Stimulated activated CD4-positive, alpha-beta T cell treated with anti-CD3 and anti-CD28 coated beads, Interleukin-1b, Interleukin-23, amount 100 ng/mL, for 24 hours (primary cell): ENCODE measurements at places on chromosomes 16 and 17.

DNA sequence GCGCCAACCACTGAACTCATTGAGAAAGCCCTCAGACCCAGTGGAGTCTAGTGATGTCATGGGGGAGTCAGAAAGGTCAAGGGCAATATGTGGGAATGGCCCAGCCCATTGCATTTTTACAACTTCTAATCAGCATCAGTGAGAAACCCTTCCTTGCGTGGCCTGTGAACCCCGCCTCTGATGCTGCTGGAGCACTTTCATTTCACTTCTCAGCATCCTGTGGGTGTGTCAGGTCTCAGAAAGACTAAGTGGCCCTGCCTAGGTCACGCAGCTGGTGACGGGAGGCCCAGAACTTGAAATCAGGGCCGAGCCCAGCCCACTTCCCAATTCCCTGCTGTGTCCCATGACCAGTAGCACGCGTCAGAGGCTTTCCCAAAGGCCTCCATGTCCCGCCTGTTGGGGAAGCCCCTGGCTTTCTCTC, 6.1 kb downstream of the DNAI2 start:
- DNase-seq, result no peak

GRCh38 chr16:10972819-10973464, 28.6 kb downstream of the CLEC16A start:
- DNase-seq, result no peak

DNA sequence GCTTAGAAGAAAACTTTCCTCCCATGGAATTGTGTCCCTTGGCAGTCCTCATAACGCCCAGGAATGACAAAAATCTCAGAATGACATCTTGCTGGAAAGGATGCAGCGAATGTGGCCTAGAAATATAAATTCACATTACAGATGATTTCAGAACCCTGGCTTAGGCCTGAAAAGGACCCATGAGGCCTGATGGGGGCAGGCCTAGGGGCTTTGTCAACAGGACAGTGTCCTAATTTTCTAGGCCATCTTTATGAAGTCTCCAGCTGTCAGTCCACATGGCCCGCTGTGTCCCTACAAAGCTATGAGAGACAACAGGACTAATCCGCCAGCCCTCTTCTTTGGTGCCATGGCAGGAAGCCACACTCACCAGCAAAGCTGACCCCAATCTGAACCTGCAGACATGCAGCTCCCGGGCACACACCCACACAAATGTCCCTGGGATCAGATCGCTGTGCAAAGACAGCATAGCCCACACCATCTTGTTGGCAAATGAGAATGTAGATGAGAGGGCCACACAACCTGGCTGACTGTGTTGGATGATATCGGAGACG, 40.4 kb upstream of the DNAH17 start:
- no peak for DNase-seq

DNA sequence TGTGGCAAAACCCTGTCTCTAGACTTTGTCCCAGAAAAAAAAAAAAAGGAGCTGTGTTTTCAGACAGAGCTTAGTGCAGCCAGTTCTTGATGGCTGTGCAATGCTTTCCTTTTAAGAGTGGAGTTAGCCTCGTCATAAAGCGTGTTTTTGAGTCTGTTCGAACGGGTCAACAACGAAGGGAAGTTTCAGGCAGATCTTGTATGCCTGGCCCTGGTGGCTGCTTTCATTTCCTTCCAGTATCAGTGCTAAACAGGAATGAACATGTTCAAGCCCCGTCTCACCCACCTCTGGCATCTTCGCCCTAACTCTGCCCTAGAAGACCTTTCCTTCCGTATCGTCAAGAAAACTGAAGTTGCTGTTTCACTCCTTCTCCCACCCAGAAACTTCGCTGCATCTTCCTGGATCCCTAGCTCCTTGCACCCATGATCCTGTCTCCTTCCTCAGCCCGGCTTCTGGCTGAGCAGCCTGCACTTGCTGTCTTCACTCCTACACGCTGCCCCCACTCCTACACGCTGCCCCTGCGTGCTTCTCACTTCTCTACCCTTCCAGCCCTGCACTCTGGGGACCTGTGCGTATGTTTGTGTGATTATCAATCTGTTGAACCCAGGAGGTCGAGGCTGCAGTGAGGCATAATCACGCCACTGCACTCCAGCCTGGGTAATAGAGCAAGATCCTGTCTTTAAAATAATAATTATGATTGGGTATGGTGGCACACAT, 55.3 kb downstream of the USP10 start:
- DNase-seq, result no peak

- no peak for DNase-seq
These were observed 4.3 kb downstream of the EVI2B start for GRCh38 chr17:31309556-31309955.

- no peak for DNase-seq
These were observed 763 bp upstream of the SOX9 start for GRCh38 chr17:72119873-72120641.

GRCh38 chr16:79182616-79183015, 417.9 kb downstream of the MAF start:
- DNase-seq, result no peak

DNA sequence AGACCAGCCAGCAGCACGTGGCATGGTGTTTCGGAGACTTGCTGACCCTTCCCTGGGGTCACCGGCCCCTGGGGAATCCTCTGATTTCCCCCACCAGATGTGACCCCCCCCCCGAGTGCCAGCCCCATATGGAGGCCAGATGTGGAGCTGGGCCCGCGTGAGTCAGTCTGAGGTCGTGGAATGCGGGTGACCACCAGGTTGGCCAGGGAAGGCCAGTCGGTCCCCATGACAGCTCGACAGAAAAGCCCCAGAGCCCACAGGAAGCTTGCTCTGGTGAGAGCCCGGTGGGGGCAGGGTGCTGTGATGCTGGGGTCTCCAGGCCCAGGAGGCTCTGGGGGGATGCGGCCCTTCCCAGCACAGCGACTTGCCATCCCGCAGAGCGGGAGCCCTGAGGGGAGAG, 209.0 kb downstream of the NTN1 start:
- no peak for DNase-seq

GRCh38 chr16:87664792-87665191, 62.5 kb downstream of the JPH3 start:
- DNase-seq, result no peak

DNA sequence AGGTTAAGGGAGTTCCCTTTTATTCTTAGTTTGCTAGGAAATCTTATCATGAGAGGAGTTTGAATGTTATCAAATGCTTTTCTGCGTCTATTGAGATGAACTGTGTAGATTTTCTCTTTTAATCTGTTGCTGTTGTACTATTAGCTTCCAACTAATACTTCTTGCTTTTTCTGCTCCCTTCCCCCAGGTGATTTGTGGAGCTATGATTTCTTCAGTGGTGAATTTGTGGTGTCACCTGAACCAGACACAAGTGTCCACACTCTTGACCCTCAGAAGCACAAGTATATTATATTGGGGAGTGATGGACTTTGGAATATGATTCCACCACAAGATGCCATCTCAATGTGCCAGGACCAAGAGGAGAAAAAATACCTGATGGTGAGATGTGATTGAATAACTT, 29.9 kb upstream of the BCAS3 start:
- DNase-seq, result no peak
